Activated CD4-positive, alpha-beta T cell treated with anti-CD3 and anti-CD28 coated beads, Interleukin-2, amount 50 U/mL, for 16 hours (primary cell): ENCODE measurements at places on chromosomes 6 and 20.

GRCh38 chr20:19213946-19214490, 1.6 kb downstream of the SLC24A3 start:
- DNase-seq = no peak

- DNase-seq = no peak
Measured at GRCh38 chr20:23626040-23626620, 11.6 kb downstream of the CST3 start.

DNA sequence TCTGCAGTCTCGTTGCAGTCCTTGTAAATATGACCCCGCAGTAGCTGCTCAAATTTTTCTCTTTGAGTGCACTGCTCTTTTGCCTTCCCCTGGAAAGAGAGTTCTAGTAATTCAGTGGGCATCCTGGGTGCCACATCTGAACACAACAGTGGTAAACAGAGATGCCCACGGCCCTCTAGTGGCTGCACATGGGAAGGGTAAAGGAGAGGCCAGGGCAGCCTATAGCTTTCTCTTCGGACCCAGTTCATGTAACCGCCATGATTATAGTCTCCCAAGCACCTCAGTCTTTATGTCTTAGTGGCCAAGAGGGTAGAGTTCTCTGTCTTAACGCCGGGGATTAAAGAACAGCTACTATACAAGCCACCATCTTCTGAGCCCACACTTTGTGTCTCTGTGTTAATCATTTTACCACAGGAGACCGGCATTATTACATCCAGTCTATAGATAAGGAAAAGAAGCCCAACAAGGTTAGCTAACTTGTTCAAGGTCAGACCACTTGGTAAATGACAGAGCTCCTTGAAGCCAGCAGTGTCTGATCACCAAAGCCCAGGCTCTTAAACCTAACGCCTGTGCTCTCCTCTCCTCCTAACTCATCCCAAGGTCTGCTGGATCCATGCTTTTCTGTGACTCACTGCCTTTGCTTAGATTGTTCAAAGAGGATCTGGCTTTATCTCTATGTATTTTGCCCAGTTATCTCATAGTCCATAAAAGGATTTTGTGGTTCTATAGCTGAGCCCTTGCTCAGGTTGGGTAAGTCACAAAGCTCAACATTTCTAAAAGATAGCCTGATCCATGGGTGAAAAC, 81.8 kb downstream of the ISM1 start:
- peak; percentile 52 for DNase-seq

DNA sequence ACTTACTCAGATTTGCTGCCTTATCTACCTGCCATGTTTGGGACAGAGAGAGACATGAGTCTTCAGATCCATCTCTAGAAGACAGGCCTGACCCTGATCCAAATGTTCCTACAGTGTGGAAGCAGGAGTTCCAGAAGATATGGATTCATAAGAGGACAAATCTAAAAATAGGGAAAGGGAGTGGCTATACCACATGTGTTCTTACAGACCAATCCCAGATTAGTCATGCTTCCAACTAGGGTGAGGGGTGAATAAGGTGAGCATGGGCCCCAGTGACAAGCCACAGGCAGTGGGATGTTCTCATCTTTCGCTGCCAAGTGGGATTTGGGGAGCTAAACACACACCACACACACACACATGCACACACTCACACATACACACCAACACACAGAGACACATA, 670.7 kb upstream of the CITED2 start:
- no peak for DNase-seq

- peak; percentile 67 for DNase-seq
Measured at GRCh38 chr6:44000164-44000842, 126.9 kb downstream of the MRPL14 start.
